Left ventricle myocardium superior (tissue), 1 donor: ENCODE measurements at places on chromosomes 16 and 17. TPM values are rescaled to one million over a fixed set of nuclear protein-coding genes. Genes with fewer than 3 reads are reported as not detected.

The C16orf92 gene
- total RNA-seq = not detected

- no peak for DNase-seq
These were observed 38.5 kb upstream of the ETV4 start for GRCh38 chr17:43584666-43585102.

DNA sequence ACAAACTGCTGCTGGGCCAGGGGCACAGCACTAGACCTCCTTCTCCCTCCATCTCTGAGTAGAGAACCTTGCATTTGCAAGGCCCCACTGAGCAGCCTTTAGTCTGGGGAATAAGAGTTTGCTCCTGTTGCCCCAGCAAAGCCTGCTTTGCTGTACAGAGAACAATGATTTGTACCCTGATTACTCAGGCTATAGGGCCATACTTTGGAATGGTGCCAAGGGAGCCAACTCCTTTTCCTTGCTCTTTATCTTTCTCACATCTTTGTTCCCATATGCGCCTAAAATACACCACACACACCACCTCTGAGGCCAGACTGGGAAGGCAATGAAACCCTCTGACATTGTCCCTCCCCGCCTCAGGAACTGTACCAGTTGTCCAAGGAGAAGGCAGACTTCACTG lies 21.2 kb downstream of the LIG3 start:
- DNase-seq = no peak

GRCh38 chr17:57685499-57686132 lies 59.5 kb downstream of the CCDC182 start:
- no peak for DNase-seq

The KRT33A gene
- not detected for total RNA-seq

DNA sequence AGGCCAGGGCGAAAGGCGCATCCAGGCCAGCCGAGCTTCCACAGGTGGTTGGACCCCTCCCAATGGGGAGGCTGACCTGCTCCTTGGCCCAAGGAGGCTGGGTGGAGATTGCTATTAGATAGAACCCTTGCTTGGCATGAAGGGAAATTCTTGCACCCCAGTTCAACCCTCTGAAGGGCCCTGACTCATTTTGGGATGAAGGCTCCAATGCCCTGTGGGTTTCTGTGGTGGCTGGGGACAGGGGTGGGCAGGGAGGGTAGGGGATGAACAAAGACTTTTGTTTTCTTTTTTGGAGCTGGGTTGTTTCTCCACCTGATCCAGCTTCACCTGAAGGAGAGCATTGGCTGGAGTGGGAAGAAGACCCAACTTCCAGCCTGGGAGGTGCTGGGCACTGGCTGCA lies 16.7 kb upstream of the TBX21 start:
- DNase-seq = no peak

GRCh38 chr17:56130026-56130425 lies 23.2 kb upstream of the ANKFN1 start:
- no peak for DNase-seq

The KRTAP4-5 gene
- total RNA-seq = not detected

The TMC5 gene
- total RNA-seq = not detected

GRCh38 chr16:79163691-79164387 lies 436.7 kb downstream of the MAF start:
- DNase-seq = peak; percentile 35

GRCh38 chr17:4665027-4665426 lies 23.5 kb upstream of the ALOX15 start:
- no peak for DNase-seq

DNA sequence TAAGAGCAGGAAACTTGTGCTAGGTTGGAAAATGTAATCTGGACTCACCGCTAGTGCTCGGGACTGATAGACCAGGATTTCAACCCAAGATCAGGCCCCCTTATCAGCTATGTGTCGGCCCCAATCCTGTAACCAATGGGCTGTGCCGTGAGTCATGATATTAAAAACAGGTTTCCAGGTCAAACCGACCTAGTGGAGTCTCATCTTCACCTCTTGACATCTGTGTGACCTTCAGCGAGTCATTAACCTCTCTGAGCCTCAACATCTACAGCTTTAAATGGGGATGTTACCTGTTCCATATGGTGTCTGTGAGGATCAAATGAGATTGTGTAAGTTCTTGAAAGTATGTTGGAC lies 512 bp downstream of the PMM2 start:
- DNase-seq = no peak

GRCh38 chr17:60421273-60422161 lies 772 bp upstream of the CHCT1 start:
- DNase-seq = peak; percentile 82

DNA sequence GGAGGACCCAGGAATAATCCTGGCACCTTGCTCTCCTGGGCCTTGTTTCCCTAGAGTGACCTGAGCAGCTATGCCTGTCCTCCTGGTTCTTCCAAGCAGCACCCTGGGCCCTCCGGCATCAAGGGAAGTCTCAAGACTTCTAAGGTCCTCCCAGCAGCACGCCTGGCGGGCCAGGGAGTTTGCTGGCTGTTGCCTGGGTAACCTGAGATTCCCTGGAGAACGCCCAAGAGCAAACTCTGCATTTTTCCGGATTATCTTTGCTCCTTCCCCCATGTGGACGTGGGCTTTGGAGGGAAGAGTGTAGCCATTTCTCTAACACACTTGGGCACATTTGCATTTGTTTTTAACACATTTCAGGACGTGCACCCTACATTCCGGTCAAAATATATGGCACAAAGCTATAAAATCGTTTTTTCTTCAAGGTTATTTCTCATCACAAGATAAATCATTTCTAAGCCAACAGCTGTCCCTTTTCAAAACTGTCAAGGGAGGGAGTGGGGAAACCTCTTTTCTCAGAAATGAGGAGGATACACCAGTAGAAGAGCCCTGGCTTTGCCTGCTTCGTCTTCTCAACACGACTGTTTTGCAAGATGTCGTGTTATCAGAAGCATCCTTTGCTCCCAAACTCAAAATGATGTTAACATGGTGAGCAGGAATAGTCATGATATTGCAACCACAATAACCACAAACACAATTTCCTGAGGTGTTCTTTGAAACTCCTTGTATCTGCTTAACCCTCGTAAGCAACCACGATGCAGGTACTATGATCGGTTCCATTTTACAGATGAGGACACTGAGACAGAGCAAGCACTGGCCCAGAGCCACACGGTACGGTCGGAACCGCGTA lies 116.5 kb downstream of the ADCY9 start:
- DNase-seq = peak; percentile 73

DNA sequence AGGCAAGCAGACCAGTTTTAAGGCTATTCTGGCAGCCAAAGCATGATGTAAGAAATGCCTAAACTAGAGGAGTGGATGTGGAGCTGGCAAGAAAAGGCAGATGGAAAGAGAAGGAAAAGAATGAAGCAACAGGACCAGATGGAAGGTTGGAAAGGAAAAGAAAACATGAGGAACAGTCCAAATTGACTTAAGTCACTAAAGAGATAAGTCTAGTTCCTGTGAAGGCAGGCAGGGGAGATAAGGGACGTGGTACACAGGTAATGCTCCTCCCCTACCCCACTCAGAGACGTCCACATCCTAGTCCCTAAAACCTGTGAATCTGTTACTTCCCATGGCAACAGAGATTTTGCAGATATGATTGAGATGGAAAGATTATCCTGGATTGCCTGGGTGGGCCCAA lies 43.5 kb downstream of the TEX2 start:
- DNase-seq = no peak

The CCL4 gene
- 0.74 TPM for total RNA-seq

The TBC1D3L gene
- 8.6 TPM for total RNA-seq

- DNase-seq = no peak
These were observed 230.3 kb downstream of the ENGASE start for GRCh38 chr17:79304884-79305283.

The LITAFD gene
- not detected for total RNA-seq

The USP6 gene
- total RNA-seq = 0.15 TPM

- no peak for DNase-seq
These were observed 100.2 kb downstream of the SYCE1L start for GRCh38 chr16:77299395-77299794.

- DNase-seq = no peak
These were observed 33.8 kb upstream of the GHDC start for GRCh38 chr17:42227849-42228700.

DNA sequence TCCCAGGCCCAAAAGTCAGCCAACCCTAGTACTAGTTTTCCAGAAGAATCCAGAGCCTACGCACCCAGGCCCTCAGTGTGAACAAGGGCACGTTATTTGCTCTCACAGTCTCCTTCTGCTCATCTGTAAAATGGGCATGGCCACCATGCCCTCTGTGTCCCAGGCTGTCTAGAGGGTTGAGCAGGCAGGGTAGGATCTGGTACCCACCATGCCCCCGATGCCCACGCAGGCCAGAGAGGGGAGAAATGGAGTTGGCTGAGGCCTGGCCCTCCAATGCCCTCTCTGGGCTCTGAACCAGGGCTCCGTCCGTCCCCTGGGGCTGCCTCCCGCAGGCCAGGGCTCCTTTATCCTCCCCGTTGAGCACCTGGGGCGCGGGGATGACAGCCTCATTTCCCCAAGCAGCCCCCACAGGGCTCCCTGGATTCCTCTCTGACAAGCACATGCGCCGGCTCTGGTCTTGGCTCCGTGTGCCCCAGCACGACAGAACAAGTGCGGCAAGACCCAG lies 9.1 kb upstream of the BAHCC1 start:
- no peak for DNase-seq

DNA sequence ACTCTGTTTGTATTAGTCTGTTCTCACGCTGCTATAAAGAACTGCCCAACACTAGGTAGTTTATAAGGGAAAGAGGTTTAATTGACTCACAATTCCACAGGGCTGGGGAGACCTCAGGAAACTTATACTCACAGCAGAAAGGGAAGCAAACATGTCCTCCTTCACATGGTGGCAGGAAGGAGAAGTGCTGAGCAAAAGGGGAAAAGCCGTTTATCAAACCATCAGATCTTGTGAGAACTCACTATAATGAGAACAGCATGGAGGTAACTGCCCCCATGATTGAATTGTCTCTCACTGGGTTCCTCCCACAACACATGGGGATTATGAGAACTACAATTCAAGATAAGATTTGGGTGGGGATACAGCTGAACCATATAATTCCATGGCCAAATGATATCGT lies 30.9 kb downstream of the ABCC1 start:
- DNase-seq = no peak

- no peak for DNase-seq
These were observed 18.9 kb downstream of the TVP23A start for GRCh38 chr16:10799736-10800135.

GRCh38 chr17:42997390-42997983 lies 732 bp upstream of the RPL27 start:
- no peak for DNase-seq

DNA sequence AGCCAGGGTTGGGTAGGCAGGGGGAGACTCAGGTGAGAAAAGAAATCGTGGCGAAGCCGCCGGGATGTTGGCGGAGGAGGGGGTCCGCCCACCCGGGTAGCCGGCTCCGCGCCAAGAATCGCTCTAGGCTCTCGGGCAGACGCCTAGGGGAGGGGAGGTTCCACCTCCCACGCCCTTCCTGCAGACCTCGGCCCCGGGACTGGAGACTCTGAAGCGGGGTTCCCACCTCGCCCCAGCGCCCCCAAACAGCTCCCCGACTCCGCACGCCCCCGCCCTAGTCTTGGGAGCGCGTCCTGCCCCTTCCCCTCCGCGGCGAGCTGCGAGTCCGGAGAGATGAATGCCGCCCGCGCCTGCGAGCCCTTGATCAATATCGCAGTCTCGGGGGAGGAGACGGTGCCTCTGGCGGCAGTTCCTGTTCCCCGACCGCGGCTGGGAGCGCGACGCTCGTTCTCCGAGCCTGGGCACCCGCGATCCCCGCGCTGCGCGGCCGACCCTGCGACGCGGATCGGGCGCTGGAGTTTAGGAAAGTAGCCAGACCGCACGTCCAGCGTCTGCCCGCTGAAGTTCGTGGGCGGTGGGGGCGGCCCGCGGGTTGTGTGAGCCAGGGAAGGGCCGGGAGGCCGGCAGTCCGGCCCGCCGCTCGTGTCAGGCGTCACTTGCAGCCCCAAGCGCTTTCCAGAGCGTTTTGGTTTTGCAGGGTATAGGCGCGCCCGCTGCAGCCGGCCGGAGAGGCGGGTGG lies 790 bp downstream of the CRHR1 start:
- DNase-seq = peak; percentile 37

GRCh38 chr17:43015579-43015978 lies 6.6 kb downstream of the VAT1 start:
- peak; percentile 70 for DNase-seq

GRCh38 chr17:8046306-8046928 lies 7.6 kb downstream of the ALOX15B start:
- DNase-seq = no peak

DNA sequence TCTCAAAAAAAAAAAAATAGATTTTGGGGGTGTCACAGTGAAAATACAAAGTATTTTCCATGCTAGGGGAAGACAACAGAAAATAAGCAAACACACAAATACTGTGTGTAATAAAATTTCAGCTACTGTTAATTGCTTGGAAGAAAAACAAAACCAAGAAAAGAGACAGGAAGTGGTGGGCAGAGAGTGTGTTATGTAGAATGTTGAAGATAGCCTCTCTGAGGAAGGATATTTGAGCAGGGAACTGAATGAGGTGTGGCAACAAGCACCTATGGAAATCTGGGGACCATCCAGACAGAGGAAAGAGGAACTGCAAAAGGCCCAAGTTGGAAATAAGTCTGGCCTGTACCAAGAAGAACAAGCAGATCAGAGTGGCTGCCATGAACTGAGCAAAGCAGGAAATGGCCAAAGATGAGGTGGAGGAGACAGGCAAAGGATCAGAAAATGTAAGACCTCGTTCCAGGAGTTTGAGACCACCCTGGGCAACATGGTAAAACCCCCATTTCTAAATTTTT lies 7.8 kb upstream of the USP31 start:
- DNase-seq = no peak

GRCh38 chr17:57636985-57637665 lies 108.0 kb downstream of the CCDC182 start:
- DNase-seq = no peak

DNA sequence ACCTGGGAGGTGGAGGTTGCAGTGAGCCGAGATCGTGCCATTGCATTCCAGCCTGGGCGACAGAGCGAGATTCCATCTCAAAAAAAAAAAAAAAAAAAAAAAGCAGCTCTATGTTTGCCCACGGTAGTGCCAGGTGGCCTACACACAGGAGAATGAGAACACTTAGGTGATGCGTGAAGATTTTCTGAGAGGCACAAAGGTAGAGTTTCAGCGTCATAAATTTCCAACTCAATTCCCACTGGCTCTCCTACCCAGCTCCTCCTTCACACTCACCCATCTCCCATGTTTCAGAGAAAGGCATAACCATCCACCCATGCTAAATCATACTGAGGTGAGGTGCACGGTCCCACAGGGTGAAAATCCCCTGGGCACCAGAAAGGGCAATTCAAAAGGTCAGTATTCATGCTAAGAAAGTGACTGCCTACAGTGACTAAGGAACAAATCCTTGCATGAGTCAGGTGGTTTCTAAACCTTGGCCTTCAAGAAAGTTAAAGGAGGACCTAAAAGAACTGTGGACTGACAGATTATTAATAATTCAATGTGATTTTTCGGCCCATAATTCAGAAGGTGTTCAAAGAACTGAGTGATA lies 4.8 kb downstream of the DCAKD start:
- DNase-seq = no peak

The ARL6IP1 gene
- 25.9 TPM for total RNA-seq

GRCh38 chr17:42979511-42980273 lies at the start of gene PTGES3L:
TSS of gene PTGES3L (minus strand) at chr17:42980080. CDS start at chr17:42980053, 27 bp downstream.
- peak; percentile 68 for DNase-seq

The RND2 gene
- total RNA-seq = 0.82 TPM
